Sciatic nerve (tissue), 2 donors: ENCODE measurements at places on chromosomes 13 and 19. TPM values are rescaled to one million over a fixed set of nuclear protein-coding genes. Genes with fewer than 3 reads are reported as not detected.

Gene ZNF701
- 22.4 TPM for total RNA-seq

GRCh38 chr13:86425170-86425815 is 626.1 kb upstream of the SLITRK6 start:
- DNase-seq = no peak

Gene RAB3A
- 2.9 TPM for total RNA-seq

Gene CCDC70
- total RNA-seq = not detected

- DNase-seq = no peak
Measured at GRCh38 chr13:21949818-21950429, 279.1 kb downstream of the FGF9 start.

Gene BEST2
- not detected for total RNA-seq

- DNase-seq = no peak
Measured at GRCh38 chr13:100298691-100299090, 209.8 kb downstream of the PCCA start.

GRCh38 chr13:53124623-53125022 is 96.0 kb downstream of the OLFM4 start:
- no peak for DNase-seq

DNA sequence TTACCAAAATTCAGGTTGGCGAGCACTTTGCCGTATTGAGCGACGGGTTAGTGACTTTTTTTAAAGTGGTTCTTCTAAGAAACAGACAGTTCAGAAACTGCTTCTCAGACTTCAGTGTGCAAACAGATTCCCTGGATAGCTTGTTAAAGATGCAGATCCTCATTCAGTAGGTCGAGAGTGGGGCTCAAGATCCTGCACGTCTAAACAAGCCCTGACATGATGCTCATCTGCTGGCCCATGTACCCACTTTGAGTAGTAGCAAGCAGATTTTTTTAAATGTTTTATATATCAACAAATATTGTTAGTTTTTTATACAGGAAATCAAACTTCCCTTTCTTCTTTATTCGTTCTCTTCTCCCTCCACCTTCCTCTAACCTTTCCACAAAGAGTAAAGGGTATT is 7.3 kb downstream of the METTL21C start:
- DNase-seq = no peak

GRCh38 chr19:3048190-3048533 is 14.1 kb downstream of the TLE5 start:
- DNase-seq = no peak

GRCh38 chr13:20404488-20405222 is 121.0 kb downstream of the CRYL1 start:
- DNase-seq = peak; percentile 35

DNA sequence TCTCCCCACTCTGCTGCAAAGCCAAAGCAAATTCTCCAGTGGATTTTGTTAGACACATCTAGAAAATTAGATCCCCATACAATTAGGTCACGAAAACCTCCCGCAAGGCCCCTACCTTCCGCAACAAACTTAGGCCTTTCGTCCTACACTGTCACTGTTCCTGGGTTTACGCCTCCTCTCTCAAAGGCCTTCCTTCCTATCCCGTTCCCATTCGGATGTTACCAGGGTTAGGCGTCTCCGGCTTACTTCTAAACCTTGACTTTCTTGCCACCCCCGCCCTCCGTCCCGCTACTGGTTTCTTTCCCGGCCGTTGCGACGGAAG is 754 bp downstream of the RNF6 start:
- no peak for DNase-seq

DNA sequence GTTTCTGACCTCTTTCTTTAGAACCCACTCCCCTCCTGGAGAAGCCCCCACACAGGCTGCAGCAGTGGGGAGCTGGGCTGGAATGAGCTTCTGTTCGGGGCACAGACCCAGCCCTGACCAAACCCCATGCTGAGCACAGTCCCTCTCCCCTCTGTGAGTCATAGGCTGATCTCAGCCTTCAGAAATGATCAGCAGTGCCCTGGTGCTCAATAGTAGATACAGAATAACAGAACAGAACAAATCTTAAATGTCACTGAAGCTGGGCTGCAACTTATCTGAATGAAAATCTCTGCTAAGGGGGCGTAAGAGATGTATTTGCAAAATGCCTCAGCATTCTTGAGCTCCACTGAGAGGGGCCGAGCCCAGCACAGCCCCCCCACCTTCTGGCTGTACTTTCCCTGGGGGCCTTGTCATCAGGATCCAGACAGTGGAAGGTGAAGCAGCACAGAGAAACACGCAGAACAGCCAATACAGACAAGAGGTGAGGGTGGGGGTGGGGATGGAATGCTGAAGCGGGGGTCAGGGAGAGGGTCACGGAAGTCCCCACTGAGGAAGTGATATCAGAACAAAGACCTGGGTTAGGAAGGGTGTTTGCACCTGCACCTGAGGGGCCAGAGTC is 9.9 kb downstream of the ZNF665 start:
- no peak for DNase-seq

Gene CALR3
- not detected for total RNA-seq

GRCh38 chr19:7899751-7900378 is 3.8 kb upstream of the MAP2K7 start:
- DNase-seq = no peak

Gene CILP2
- 0.27 TPM for total RNA-seq

DNA sequence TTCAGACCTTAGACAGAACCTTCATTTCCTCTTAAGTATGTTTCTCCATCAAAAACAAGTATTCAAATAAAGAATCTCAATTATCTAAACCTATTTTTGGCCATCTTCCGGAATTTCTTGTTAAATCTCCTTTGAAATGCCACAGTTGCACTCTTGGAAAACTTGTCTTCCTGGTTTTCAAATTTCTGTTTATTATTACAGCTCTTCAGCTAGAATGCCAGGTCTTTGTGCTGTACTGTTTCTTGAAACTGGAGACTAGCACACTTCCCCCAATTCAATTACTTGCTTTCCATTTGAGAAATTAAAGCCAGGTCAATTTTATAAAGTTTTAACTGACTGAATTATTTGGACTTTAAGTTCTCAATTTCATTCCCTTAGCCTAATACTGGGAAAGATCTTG is 10.2 kb downstream of the KCNRG start:
- no peak for DNase-seq

Gene PCDH17
- total RNA-seq = 8.0 TPM

Gene ZNF256
- total RNA-seq = 6.5 TPM

- peak; percentile 78 for DNase-seq
Measured at GRCh38 chr19:6402837-6403608, 10.1 kb upstream of the GTF2F1 start.

Gene ATF5
- 26.0 TPM for total RNA-seq

Gene VRK3
- 42.4 TPM for total RNA-seq

DNA sequence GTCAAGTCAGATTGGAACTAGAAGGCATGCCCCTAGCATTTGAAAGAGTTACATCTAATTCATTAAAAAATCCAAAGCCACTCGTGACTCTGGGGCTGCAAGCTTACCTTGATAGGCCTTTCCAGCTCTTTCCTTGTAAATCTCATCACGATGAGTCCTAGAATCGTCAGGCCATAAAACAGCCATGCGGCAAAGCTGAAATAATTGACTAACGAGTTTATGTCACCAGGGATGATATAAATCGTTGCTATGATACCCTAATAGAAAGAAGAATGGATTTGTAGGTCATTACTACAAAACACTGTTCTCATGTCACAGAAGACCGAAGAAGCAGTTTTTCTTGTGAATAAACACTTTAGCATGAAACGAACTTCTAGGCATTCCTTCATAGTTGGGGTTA is 27.5 kb downstream of the SLC7A9 start:
- DNase-seq = no peak

DNA sequence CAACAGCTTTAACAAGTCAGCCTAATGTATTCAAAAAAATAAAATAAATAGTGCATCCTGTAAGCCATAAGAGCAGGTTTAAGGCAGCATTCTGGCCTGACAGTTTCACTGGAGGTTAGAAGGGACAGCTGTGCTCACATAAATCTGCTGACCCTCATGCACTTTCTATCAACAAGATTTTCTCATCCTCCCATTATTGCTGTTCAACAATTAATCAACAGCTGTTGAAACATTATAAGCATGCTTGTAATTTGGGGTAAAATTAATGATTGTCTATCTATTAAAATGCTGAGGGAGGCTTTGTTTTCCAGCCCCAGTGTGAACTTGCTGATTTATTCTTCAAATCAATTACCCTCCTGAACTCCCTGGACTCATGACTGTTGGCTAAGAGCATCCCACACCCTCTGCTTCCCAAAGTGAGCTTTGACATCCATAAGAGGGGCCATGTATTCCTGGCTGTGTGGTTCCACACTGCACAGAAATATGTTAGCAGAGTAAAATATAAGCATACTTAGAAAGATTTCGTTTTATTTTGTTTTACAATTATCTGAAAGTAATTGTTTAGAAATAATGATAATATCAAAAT is 492.4 kb downstream of the EFNB2 start:
- no peak for DNase-seq
